ENCODE measurements at places on chromosomes 7 and 10. TPM values are rescaled to one million over a fixed set of nuclear protein-coding genes. Genes with fewer than 3 reads are reported as not detected.

DNA sequence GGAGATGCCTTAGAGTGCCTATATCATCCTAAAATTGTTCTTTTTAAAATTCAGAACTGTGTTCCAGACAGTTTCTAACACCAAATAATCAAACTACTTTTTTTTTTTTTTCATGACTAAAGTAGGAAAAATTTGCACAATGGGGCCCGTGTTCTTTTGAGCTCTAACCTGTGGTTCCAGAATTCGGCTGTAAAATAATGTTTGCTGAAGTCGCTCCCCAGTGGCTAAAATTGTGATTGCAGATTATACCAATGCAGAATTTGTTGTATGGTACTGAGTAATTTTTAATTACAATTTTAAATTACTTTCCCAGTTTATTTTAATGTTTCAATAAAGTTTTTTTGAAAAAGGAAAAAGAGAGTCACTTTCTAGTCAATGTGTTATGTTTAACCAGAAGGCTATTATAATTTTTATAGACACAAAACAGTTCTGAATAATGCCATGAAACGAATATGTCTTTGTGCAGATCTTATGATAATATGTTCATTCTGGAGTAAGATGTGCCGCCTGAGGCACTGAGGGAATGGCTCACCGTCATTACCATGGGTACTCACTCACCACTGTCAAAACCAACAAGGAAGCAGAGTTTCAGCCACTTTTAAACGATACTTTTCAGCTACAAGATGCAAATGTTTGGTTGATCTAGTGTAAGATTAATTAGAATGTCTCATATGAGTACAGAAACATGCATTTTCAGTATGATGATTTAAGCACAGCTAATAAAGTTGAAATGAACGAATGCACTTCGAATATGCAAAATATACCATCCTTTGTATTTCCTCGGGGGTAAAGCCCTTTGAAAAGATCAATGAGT lies 173.6 kb downstream of the PRKCQ start:
- peak; percentile 1 for DNase-seq

DNA sequence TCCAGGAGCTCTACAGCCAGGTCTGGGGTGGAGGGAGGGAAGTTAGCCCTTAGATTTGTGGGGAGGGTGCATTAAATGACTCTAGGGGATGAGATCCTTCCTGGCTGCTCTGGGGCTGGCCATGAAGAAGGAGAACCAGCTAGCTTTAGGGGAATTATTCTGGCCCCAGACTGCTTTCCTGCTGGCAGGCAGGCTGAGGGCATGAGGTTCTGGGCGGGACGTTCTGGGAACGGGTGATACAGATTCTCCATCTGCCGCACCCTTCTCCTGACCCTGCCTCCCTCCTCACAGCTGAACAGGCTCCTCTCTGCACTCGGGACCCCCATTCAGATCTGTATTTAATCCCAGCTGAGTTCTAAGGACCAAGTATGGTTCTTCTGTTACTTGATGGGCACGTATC lies 23.9 kb downstream of the GOLGA7B start:
- no peak for DNase-seq

DNA sequence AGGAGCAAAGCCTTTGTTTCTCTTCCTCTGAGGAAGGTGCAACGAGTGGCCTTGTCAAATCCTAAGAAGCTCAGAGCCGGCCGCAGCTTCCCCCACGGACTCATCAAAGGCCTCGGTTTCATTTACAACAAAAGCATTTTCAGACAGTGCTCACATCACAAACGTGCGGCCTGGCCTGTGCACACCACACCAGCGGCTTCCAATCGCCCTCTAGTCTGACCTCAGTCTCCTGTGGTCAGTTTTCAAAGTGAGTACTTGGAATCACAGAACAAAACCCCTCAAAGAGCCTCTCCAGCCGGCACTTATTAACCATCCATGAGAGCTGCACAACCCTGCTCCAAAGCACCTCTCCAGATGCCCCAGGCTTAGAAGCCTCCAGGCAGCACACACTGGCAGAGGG lies 3.3 kb downstream of the RADIL start:
- DNase-seq: no peak

GRCh38 chr7:22375359-22376048 lies 18.6 kb upstream of the RAPGEF5 start:
- no peak for DNase-seq

DNA sequence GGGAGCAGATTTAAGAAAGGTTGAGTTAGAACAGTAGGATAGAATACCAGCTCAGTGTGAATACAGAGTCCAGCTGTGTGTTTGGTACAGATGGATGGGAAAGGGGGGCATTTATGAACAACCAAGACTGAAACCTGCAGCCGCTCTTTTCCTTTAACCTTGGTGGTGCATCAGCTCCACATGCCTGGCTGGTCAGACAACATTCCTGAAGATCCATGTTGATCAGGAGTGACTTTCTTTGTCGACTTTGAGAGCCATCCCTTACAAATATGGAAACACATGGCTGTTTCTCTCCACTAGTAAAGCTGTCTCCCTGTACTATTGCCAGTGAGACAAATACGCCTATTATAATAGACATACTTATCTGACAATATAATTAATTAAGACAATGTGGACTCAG lies 476.5 kb upstream of the IGFBP3 start:
- no peak for DNase-seq

DNA sequence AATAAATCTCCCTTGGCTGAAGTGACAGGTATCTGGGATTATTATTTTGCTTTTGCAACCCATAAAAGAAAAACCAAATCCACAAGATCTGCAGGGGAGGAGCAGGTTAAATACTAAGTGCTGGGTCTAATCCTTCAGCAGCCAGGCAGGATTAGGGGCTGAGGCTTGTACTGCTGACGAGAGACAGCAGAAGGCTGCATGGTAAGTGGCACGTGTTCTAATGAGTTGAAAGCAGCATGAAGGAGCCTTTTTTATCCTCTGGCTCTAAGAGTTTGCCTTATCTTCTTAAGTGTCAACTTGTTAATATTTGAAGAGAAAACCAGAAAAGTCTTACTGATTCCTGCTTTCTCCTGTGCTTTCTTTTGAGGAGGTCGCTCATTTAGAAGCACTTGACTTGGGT lies 50.0 kb downstream of the LYZL2 start:
- DNase-seq: no peak

DNA sequence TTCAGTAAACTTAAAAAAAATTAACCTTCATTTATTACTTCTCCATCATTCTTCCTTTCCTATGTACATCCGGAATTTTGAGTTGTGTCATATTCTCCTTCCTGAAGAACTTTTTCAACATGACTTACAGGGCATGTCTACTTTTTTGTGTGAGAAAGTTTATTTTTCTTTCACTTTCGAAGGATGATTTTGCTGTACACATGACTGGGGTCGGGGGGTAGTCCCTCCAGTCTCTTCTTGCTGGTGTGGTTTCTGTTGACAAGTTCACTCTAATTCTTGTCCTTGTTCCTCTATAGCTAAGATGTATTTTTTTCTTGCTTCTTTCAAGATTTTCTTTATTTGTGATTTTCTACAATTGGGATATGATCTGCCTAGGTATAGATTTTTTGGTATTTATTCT lies 55.8 kb downstream of the INPP5A start:
- no peak for DNase-seq

GRCh38 chr10:74587109-74587854 lies 239.1 kb upstream of the KAT6B start:
- no peak for DNase-seq

- DNase-seq: peak; percentile 41
Observed at GRCh38 chr7:98841179-98841997, 28.4 kb downstream of the TMEM130 start.

GRCh38 chr7:86964973-86965726 lies 94.3 kb downstream of the ELAPOR2 start:
- no peak for DNase-seq

DNA sequence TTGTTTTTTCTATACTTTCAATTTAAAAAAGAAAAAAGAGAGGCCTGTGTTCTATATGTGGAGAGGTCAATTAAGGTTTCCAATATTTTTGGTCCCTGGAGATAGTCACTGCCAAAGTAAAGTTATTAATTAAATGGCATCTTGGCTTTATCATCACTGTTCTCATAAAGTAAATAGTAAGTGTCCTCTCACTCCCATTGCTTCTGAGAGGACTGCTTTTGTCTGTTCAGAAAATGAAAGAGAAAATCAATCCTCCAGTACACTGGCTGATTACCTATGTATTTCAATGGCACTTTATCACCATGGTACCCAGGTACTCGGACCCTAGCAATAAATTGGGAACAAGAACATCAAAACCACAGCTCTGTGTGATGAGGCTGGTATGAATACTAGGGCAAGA lies 94.0 kb downstream of the RNLS start:
- DNase-seq: no peak

- DNase-seq: no peak
Observed at GRCh38 chr7:27714831-27715444, 25.0 kb upstream of the TAX1BP1 start.

- no peak for DNase-seq
Observed at GRCh38 chr10:8874972-8875371, 820.5 kb downstream of the GATA3 start.

GRCh38 chr7:107632492-107632865 lies 28.1 kb upstream of the SLC26A4 start:
- no peak for DNase-seq

- no peak for DNase-seq
Observed at GRCh38 chr7:42091461-42092291, 145.3 kb downstream of the GLI3 start.

- DNase-seq: no peak
Observed at GRCh38 chr7:31311552-31311951, 29.0 kb downstream of the NEUROD6 start.

DNA sequence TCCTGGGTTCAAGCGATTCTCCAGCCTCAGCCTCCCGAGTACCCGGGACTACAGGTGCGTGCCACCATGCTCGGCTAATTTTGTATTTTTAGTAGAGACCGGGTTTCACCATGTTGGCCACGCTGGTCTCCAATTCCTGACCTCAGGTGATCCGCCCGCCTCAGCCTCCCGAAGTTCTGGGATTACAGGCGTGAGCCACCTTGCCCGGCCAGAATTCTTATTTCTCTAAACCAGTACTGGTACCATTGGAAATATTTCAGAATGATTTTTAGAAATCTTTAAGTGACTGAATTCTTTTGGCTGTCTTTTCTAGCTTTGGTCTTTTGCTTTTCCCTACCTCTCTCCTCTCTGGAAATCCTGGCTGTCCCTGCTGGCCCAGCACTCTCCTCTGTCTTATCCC lies 2.8 kb downstream of the GNAI1 start:
- no peak for DNase-seq

GRCh38 chr7:105346138-105346537 lies 42.6 kb downstream of the SRPK2 start:
- DNase-seq: no peak

DNA sequence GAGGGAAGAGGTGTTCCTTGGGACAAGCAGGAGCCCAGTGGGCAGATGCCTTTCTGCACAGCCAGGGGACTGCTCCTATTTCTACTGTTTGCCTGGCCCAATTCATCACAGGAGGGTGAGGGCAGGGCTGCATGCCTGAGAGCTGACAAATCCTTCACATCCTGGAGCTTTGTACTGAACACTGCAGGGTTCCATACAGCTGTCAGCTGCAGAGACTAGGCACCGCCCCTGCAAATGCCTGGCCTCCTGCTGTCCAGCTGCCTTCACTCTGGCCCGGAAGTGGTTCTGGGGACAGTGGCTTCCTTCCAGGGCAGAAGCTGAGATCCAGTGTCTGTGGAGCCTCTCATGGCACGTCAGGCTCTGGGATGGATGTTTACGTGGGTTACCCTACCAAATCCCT lies 470.7 kb downstream of the DNAJB6 start:
- no peak for DNase-seq

DNA sequence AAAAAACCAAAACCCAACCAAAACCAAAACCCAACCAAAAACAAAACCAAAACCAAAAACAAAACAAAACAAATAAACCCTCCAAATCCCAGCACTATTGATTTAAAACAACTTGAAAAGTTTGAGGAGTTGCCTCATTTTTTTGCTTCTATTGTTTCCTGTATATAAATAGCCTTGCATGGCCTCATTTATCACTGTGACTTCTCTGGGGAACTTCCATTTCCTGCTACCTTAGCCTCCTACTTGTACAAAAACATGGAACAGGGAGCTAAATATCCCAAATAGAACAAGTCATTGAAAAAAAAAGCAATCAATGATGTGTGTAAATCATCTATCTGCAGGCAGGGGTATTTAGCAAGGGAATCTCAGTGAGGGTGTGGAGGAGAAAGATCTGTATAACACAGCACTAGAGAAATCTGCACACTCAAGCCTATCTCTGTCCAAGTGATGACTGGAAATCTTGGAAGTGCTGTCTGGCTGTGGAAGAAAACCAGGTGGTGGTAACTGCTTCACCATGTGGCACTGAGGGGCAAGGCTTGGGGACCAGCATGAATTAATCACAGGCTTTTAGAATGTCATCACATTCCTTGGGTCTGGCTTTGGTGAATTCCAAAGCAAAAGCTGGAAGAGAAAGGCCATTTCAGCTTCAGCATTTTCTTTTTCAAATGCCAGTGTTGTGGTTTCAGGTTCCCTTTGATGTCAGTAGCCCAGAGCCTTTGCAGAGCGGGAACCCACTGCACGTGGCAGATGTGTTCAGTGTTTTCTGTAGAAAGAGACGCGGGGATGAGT lies 349.5 kb upstream of the ZNF32 start:
- no peak for DNase-seq

GRCh38 chr7:144379776-144380384 lies 23.6 kb downstream of the NOBOX start:
- DNase-seq: no peak

DNA sequence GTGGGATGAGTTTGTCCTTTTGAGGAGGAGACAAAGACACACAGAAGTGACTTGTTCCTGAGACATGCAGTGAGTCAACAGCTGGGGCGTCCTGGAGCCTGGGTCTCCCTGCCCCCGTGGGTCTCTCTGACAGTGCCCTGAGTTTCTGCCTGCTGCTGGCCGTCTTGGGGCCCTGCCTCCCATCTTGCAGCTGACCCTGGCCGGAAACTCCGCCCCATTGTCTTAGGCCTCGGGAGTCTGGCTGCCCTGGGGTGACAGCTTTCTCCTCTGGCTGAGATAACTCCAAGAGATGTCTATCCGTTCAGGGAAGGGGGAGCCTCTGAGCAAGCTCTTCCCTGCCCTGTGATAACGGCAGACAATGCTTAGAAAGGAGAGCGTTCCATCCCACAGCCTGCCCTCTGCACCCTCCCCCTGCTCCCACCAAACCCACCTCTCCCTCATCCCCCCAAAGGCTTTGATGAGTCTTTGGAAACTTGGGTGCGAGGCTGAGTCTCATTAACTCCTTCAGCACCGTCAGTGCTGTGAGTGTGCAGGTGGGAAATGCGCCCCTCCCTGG lies 69.5 kb upstream of the PODXL start:
- no peak for DNase-seq

PAOX gene
- 1.6 TPM for total RNA-seq

CDH23 gene
- under 0.01 TPM for total RNA-seq

CALD1 gene
- total RNA-seq: 39.9 TPM

EN2 gene
- 0.75 TPM for total RNA-seq

CYP2W1 gene
- 0.05 TPM for total RNA-seq

DDC gene
- total RNA-seq: not detected

IFIT1B gene
- total RNA-seq: not detected

HOGA1 gene
- 1.4 TPM for total RNA-seq

SLC35G1 gene
- 21.9 TPM for total RNA-seq

GBX1 gene
- not detected for total RNA-seq

ZMIZ1 gene
- total RNA-seq: 33.8 TPM

MMP21 gene
- not detected for total RNA-seq

OPN1SW gene
- total RNA-seq: not detected

CCZ1B gene
- total RNA-seq: 62.1 TPM

SFRP5 gene
- total RNA-seq: not detected
